ENCODE measurements at places on chromosomes 4 and X.
A peak's percentile ranks its signal among the peaks of the same experiment; 100 is the strongest.

- peak; percentile 72 for DNase-seq
Observed at GRCh38 chrX:86047174-86047935, at the start of gene CHM. Gene CHM, minus strand, starts transcription at chrX:86047558. Its CDS starts 26 bp downstream, at chrX:86047532.

- DNase-seq: no peak
Observed at GRCh38 chr4:168713253-168713652, 216.4 kb downstream of the PALLD start.

GRCh38 chr4:99088023-99088449 lies 552 bp downstream of the ADH5 start:
- DNase-seq: no peak

GRCh38 chrX:4754878-4755604 lies 1041.6 kb upstream of the PRKX start:
- DNase-seq: no peak

DNA sequence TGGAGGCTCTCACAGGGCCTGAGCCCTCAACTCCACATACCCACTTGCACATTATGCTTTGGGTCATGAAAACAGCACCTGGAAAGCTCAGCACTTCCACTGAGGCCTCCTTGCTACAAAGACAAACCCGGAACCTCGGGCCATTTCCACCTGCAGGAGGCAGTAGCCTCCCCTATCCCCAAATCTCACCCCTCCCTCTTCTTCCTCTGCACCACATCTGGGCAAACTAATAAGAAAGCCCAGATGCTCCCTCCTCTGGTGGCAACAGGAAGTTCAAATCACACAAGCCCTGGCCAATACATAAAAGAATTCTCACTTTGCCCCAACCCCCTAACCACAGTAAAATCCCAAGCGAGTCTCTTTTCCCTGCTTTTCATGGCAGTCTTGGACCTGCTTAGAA lies 136.4 kb downstream of the MAPK10 start:
- DNase-seq: peak; percentile 11

DNA sequence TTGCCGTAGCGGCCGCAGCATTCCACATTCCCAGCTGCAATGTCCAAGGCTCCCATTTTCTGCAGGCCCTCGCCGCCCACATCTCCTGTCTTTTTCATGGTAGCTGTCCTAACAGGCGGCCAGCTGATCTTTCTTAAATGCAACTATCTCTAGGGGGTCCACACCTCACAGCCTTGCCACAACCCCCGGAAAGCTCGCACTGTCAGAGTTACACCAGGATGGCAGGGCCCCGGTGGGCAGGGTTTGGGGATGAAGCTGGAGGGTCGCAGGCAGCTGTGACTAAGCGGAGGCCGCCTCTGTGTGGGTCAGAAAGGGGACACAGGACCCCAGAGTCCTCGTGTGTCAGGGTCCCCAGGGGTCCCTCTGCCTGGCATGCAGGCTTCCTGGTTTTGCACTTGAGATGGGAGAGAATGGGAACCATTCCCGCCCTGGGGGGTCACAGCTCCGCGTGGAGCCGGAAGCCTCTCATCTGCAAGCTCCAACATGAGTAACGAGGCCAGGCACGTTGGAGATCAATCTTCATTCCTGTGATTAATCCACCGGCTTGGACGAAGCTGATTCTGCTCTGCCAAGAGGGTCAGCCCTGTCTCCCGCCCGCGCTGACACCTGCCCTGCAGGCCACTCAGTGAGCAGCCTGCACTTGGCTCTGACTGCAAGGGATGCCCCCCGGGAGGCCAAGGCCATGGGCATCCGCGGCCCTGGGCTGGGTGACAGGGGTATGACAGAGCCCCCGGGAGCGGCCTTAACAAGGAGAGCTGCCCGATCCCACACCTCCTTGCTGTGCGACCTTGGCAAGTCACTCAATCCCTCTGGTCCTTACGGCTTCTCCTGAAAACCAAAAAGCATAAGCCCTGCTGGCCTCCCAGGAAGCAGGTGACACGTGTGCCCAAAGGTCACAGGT lies 97.9 kb downstream of the ADRA2C start:
- no peak for DNase-seq
